ENCODE measurements at places on chromosomes 12 and 14. TPM values are rescaled to one million over a fixed set of nuclear protein-coding genes. Genes with fewer than 3 reads are reported as not detected.
A peak's percentile ranks its signal among the peaks of the same experiment; 100 is the strongest.

- no peak overlapping the region for H3K4me3 ChIP-seq
- peaks cover 56% of the 10 kb centered on the region for H3K36me3 ChIP-seq
- H3K27me3 ChIP-seq: no peaks in the 10 kb centered on the region
- H3K4me1 ChIP-seq: peaks cover 18% of the 10 kb centered on the region
- no peak for DNase-seq
Measured at GRCh38 chr14:103343164-103343879, 9.3 kb downstream of the EIF5 start.

GRCh38 chr12:120235369-120236323 lies 29.9 kb downstream of the PXN start:
- H3K27me3 ChIP-seq: no peaks in the 10 kb centered on the region
- peak overlapping the region; percentile 99 for H3K27ac ChIP-seq
- peak overlapping the region; percentile 85 for H3K4me3 ChIP-seq
- no peaks in the 10 kb centered on the region for H3K36me3 ChIP-seq
- H3K4me1 ChIP-seq: peaks cover 65% of the 10 kb centered on the region

The SMAGP gene
- total RNA-seq: 3.8 TPM

The FOXN4 gene
- not detected for total RNA-seq

DNA sequence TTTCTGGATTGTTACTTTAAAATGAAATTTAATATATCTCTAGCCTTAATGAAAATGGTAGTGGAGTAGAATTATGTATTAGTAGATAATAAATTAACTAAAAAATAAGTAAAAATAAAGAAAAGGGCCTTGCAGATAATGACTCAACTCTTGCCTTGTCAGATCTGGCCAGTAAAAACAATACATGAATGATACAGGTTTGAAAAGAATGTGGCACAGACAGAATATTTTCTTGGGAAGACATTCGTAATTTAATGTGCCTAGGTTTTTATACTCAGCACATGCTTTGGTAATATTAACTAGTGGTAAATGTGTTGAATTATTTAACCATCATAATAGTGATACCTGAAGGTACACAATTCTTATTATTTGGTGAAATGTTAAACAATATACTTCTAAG lies 28.3 kb downstream of the ATF7IP start:
- no peaks in the 10 kb centered on the region for H3K27me3 ChIP-seq
- H3K4me3 ChIP-seq: peak overlapping the region; percentile 82
- H3K36me3 ChIP-seq: peaks cover 28% of the 10 kb centered on the region
- H3K4me1 ChIP-seq: peaks cover 44% of the 10 kb centered on the region
- DNase-seq: no peak

GRCh38 chr14:65101631-65102440 lies 481 bp downstream of the MAX start:
- H3K36me3 ChIP-seq: peaks cover 24% of the 10 kb centered on the region
- peak overlapping the region; percentile 96 for H3K27ac ChIP-seq
- peaks cover 2% of the 10 kb centered on the region for H3K27me3 ChIP-seq
- peaks cover 43% of the 10 kb centered on the region for H3K4me1 ChIP-seq
- no peak for DNase-seq

The RBP5 gene
- total RNA-seq: not detected

- no peak for DNase-seq
- peaks cover 6% of the 10 kb centered on the region for H3K36me3 ChIP-seq
- H3K4me3 ChIP-seq: no peak overlapping the region
- no peaks in the 10 kb centered on the region for H3K4me1 ChIP-seq
- no peak overlapping the region for H3K27ac ChIP-seq
- no peaks in the 10 kb centered on the region for H3K27me3 ChIP-seq
Measured at GRCh38 chr12:80643961-80644360, 63.5 kb upstream of the MYF6 start.

- no peaks in the 10 kb centered on the region for H3K36me3 ChIP-seq
- no peak overlapping the region for H3K4me3 ChIP-seq
- no peaks in the 10 kb centered on the region for H3K4me1 ChIP-seq
- no peak for DNase-seq
- H3K27ac ChIP-seq: no peak overlapping the region
- no peaks in the 10 kb centered on the region for H3K27me3 ChIP-seq
Measured at GRCh38 chr14:46653031-46653755, 1.6 kb upstream of the RPL10L start.

The REP15 gene
- 0.56 TPM for total RNA-seq

The GDF11 gene
- 5.0 TPM for total RNA-seq

DNA sequence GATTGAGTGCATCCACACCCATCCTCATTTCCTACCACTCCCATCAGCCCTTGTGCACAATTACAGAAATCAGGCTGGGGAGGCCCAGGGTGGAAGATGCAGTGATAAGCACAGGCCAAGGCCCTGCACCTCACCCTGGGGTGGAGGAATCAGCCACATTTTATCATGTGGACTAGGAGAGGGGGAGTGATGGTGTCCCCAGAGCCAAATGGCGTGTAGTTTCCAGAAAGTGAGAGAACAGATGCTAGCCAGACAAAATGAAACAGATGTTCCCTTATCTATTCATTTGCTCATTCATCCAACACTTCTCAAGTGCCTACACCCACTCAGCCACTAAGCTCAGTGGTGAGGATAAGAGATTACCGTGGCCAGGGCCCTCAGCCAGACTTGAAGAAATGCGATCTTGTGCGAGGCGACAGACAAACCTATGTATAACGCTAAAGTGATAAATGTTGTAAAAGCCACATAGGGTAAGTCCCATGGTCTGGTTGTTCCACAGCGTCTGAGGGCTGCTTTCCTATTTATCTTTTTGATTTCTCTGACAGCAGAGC lies 93.6 kb downstream of the STAB2 start:
- no peaks in the 10 kb centered on the region for H3K27me3 ChIP-seq
- H3K27ac ChIP-seq: no peak overlapping the region
- no peak overlapping the region for H3K4me3 ChIP-seq
- H3K36me3 ChIP-seq: no peaks in the 10 kb centered on the region
- DNase-seq: no peak
- no peaks in the 10 kb centered on the region for H3K4me1 ChIP-seq

The CCDC60 gene
- total RNA-seq: not detected

- DNase-seq: no peak
- H3K4me3 ChIP-seq: no peak overlapping the region
- H3K4me1 ChIP-seq: no peaks in the 10 kb centered on the region
- H3K27me3 ChIP-seq: peaks cover 18% of the 10 kb centered on the region
- H3K36me3 ChIP-seq: no peaks in the 10 kb centered on the region
Measured at GRCh38 chr12:54701940-54702592, 53.9 kb upstream of the DCD start.

GRCh38 chr12:121165316-121165715 lies 32.6 kb downstream of the P2RX7 start:
- no peaks in the 10 kb centered on the region for H3K27me3 ChIP-seq
- DNase-seq: no peak
- H3K27ac ChIP-seq: no peak overlapping the region
- H3K36me3 ChIP-seq: peaks cover 11% of the 10 kb centered on the region
- H3K4me3 ChIP-seq: no peak overlapping the region

DNA sequence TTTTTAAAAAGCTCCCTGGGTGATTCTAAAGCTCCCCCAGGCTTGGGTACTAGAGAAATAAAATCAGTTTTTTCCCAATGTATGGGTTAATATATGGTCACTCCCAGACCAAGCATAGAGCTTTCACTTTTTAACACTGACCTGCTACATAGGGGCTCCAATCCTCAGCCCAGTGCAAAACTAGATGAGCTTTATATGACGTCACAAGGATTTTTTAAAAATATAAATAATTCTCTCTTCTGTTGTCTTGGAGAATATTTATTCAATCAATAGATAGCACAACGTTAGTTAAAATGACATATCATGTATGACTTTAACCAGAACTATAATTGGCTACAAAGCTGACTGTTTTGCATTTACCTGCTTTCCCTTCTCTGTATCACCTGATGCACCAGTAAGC lies 137.9 kb upstream of the TMCC3 start:
- no peak overlapping the region for H3K4me3 ChIP-seq
- no peak overlapping the region for H3K27ac ChIP-seq
- H3K4me1 ChIP-seq: peaks cover 6% of the 10 kb centered on the region
- peaks cover 6% of the 10 kb centered on the region for H3K27me3 ChIP-seq
- H3K36me3 ChIP-seq: no peaks in the 10 kb centered on the region

- peaks cover 4% of the 10 kb centered on the region for H3K4me1 ChIP-seq
- H3K4me3 ChIP-seq: no peak overlapping the region
- no peaks in the 10 kb centered on the region for H3K36me3 ChIP-seq
- no peaks in the 10 kb centered on the region for H3K27me3 ChIP-seq
- no peak overlapping the region for H3K27ac ChIP-seq
- DNase-seq: no peak
Measured at GRCh38 chr14:64478634-64479250, 13.4 kb downstream of the AKAP5 start.

The KRT7 gene
- total RNA-seq: 6.1 TPM

The GPRC5D gene
- not detected for total RNA-seq

DNA sequence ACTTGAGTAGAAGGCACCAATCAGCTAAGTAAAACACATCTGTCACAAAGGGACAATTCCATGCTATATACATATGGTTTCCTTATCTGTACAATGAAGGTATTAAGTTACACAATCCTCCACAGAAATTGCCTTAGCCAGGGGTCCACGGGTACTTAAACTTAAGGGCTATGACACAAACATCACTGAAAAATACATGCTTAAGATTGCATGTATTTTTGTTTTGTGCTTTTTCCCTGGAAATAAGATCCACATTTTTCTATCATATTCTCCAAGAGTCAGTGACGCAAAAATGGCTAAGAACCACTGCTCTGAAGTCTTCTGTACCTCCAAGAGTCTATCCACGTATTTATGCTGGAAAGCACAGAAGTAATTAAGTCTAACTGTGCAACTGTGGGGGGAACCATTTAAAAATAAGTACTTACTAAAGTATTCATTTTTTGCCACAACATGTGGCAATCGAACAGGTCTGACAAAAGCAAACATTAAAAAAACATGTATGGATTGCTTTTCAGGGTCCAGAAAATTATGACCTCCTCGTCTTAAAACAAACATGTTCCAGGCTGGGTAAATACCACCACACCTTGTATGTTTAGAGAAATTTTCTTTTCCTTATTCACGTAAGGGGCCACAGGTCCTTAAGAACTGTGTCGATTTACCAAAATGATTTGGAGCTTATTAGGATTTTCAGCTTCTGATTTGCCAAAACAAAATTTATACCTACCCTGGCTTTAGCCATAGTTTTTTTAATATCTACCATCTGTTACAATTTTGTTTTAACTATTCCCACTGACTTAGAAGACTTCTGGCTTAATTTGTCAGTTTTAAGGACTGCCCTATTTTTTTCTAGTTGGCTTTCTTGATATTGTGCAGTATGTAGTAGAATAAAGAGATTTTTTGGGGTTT lies 2.8 kb downstream of the SLC38A2 start:
- peaks cover 51% of the 10 kb centered on the region for H3K36me3 ChIP-seq
- peak overlapping the region; percentile 99 for H3K27ac ChIP-seq
- DNase-seq: no peak
- H3K4me3 ChIP-seq: peak overlapping the region; percentile 98

- H3K4me3 ChIP-seq: no peak overlapping the region
- H3K27ac ChIP-seq: no peak overlapping the region
- H3K4me1 ChIP-seq: peaks cover 2% of the 10 kb centered on the region
Measured at GRCh38 chr12:13156277-13156676, 40.2 kb upstream of the EMP1 start.

DNA sequence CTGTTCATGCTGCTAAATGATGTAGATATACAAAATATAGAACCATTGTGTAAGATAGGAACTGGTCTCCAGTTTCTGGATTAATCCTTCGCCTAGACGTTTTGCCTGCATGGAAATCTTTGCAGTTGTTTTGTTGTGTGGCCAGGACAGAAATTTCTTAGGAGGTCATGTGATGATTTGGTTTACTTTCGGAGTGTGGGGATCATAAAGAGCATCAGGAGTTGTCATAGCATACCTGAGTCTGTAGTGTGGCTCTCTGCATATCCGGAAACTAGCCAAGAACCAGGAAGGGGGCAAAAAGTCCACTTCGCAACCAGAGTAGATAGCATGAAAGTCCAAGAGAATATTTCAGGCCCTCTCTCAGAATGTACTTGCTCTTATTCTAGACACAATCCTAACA lies 3.1 kb downstream of the SAMD4A start:
- H3K4me1 ChIP-seq: peaks cover 5% of the 10 kb centered on the region
- H3K27ac ChIP-seq: no peak overlapping the region
- no peak overlapping the region for H3K4me3 ChIP-seq
- H3K27me3 ChIP-seq: peaks cover 53% of the 10 kb centered on the region
- H3K36me3 ChIP-seq: peaks cover 24% of the 10 kb centered on the region

The C12orf75 gene
- total RNA-seq: 65.5 TPM

GRCh38 chr12:71277866-71278265 lies 120.1 kb upstream of the TSPAN8 start:
- H3K27me3 ChIP-seq: no peaks in the 10 kb centered on the region
- no peak for DNase-seq
- no peaks in the 10 kb centered on the region for H3K4me1 ChIP-seq
- no peak overlapping the region for H3K27ac ChIP-seq
- no peak overlapping the region for H3K4me3 ChIP-seq

DNA sequence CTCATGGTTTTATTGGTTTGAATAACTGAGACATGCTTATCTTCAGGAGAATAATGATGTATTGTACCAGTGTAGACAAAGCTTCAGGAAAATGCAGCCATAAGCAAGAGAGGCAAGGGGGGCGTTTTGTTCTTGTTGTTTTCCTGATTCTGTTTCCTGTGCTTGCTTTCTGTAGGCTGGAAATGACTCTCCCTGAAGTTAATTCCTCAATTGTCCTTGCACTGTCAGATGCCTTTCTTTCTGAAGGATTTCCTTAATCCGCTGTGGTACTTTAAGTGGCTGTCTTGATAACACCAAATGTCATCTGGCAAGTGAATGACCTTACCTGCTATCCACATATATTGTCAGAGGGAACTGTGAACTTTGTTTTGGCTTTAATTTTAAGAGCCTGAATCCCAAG lies 220.0 kb downstream of the NEDD1 start:
- H3K36me3 ChIP-seq: no peaks in the 10 kb centered on the region
- H3K27ac ChIP-seq: no peak overlapping the region
- no peaks in the 10 kb centered on the region for H3K27me3 ChIP-seq

The ESR2 gene
- 0.64 TPM for total RNA-seq

- H3K27ac ChIP-seq: no peak overlapping the region
- peaks cover 4% of the 10 kb centered on the region for H3K36me3 ChIP-seq
- H3K4me3 ChIP-seq: no peak overlapping the region
- no peaks in the 10 kb centered on the region for H3K27me3 ChIP-seq
- DNase-seq: no peak
- peaks cover 14% of the 10 kb centered on the region for H3K4me1 ChIP-seq
Measured at GRCh38 chr12:120019938-120020337, 30.9 kb downstream of the BICDL1 start.

DNA sequence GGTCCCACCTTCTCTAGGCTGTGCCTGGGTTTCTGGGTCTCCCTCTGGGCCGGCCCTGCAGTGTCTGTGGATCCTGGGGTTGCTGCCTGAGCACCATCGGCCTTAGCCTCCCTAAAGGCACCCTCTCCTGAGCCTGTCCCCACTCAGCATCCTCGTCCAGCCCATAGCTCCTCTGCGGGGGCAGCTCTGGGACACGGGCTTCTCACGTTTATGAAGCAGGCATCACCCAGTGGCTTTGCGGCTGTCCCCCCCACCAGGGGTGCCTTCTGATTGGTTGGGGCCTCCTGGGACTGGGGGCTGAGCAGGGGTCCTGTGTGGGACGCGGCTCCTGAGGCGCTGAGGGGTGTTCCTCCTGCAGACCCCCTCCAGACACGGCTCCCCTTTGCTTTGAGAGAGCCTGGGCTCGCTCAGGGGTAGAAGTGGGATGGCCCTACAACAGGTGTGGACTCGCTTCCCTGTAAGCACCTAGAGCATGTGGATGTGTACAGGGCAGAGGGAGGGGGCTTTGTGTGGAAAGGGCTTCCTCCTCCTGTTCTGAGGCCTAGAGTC lies 10.7 kb downstream of the ULK1 start:
- no peak overlapping the region for H3K27ac ChIP-seq
- no peaks in the 10 kb centered on the region for H3K27me3 ChIP-seq
- no peaks in the 10 kb centered on the region for H3K36me3 ChIP-seq
- DNase-seq: no peak
- no peaks in the 10 kb centered on the region for H3K4me1 ChIP-seq

GRCh38 chr14:59069163-59069854 lies 119.2 kb upstream of the DAAM1 start:
- no peak overlapping the region for H3K27ac ChIP-seq
- H3K4me1 ChIP-seq: no peaks in the 10 kb centered on the region
- no peak overlapping the region for H3K4me3 ChIP-seq
- peaks cover 15% of the 10 kb centered on the region for H3K27me3 ChIP-seq
- DNase-seq: no peak
- no peaks in the 10 kb centered on the region for H3K36me3 ChIP-seq
